GM23248 (cell line): ENCODE measurements at places on chromosomes 1 and 21.

GRCh38 chr1:27100335-27101053, 54.4 kb downstream of the SLC9A1 start:
- peak; percentile 31 for DNase-seq

GRCh38 chr1:209617047-209617673, 33.6 kb downstream of the CAMK1G start:
- no peak for DNase-seq

- DNase-seq: no peak
These were observed 3.7 kb downstream of the OPRD1 start for GRCh38 chr1:28815533-28816185.

- no peak for DNase-seq
These were observed 10.5 kb upstream of the CNTN2 start for GRCh38 chr1:205032508-205032907.

GRCh38 chr1:93617670-93618499, 63.8 kb downstream of the BCAR3 start:
- DNase-seq: no peak

DNA sequence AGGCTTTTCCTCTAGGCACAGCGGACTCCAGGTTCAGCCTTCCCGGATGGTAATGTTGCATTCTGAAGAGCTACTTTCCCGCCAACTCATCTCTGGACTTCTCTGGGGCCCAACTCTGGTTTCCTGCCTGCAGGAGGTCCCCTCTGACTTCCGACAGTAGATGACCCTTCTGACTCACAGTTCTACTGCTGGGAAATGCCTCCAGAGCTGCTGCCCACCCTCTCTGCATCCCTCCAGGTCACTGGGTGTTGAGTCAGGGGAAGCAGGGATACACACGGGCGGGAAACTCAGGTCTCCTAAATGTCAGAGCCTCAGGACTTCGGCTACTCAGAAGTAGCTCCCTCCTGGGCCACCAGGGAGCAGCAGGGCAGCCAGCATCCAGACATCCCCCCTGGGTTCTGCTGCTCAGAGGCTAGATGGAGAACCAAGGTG, 2.1 kb upstream of the KIF21B start:
- peak; percentile 52 for DNase-seq

GRCh38 chr21:36976228-36976861, 9.9 kb upstream of the HLCS start:
- no peak for DNase-seq

DNA sequence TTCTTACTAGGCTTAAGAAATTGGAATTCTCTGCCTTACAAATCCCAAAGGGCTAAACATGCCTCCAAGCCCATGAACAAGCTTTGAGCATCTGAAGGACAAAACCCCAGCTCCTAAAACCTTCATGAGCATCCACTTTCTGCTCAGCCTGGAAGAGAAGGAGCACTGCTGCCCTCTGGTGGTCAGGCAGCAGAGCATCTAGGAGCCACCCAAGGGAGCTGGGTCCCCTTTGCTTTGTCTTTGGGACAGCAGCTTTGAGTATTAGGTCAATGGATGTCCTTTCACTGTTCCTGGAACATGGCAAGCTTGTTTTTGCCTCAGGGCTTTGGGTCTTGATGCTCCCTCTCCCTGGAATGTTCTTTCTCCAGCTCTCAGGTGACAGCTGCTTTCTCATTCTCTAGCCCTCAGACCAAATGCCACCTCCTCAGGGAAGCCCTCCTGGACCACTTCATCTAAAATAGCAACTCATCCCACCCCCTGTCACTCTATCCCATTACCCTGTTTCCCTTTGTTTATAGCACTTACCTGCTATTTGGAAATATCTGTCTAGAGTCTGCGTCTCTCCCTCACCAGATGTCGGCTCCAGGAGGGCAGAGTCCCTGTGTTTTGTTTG, 25.7 kb downstream of the RAB7B start:
- DNase-seq: peak; percentile 83

DNA sequence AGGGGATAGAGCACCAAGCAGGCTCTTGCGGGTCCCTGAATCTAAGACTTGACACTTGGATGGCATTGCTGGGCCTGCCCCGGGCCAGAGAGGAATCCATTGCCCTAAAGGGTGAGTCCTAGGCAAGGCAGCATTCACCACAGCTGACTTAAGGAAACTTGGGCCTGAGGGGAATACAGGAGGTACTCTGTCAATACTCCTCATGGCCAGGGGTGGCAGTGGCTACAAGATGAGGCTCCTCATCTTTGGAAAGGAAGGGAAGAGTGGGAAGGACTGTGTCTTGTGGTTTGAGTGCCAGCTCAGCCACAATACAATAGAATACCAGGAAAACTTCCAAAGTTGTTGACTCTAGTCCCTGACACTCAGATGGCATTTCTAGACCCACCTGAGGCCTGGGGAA, 5.1 kb downstream of the KRTAP22-1 start:
- no peak for DNase-seq

DNA sequence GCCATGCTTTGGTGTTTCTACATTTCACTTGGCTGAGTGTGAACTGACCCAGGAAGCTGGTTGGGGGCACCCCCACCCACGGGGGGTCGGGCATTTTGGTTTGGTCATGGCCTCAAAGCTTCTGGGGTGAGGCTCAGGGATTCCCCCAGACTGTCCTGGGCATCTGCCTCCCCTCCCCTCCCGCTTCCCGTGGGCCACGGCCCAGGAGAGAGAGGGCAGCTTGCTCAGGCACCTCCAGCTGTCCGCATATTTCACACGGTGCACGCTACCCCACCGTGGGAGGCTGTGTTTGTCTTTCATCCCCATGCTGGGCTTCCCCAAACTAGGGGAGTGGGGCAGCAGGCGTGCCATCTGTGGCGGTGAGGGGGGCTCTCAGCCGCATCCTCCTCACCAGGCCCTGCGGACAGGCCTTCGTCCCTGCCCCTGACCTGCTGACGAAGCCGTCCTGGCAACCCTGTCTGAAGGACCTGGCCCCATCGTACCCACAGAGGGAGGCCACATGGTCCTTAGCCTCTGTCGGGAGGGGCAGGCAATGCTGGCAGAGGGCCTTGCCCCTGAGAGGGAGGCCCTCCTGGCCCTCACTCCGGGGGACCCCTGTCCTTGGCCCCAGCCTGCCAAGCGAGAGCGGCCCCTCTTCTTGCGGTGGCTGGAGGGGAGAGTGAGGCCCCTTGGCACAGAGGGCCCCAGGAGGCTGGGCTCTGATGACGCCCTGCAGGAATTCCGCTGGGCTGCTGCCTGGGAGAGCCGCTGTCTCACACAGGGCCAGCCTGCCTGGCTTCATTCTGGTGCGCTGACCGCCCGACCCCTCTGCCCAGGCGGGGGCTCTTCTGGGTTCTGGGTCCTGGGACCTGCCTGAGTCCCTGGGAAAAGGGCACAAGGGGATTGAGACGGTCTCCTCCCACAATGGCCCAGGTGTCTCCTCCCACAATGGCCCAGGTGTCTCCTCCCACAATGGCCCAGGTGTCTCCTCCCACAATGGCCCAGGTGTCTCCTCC, 22.1 kb downstream of the TP73 start:
- DNase-seq: peak; percentile 45

- peak; percentile 24 for DNase-seq
These were observed 51.5 kb upstream of the GCLM start for GRCh38 chr1:93960641-93961147.

- DNase-seq: peak; percentile 62
These were observed 2.1 kb downstream of the TEX38 start for GRCh38 chr1:46673749-46674182.

DNA sequence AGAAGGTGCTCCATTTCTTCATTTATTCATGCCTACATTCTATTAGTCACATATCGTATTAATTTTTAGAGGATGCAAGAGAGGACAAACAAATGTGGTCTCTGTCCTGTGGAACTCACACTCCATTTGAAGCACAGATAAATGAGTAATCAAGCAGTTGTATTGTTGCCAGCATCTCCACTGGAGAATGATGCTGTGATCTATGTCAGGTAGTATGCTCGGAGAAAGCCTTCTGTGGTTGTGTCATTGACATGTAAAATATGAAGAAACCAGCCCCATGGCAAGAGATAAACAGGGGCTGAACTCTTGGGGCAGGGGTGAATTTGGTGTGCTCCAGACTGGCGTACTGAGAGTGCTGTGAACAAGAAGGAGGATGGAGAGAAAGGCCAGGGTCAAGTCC, 101.2 kb downstream of the FASLG start:
- DNase-seq: no peak

DNA sequence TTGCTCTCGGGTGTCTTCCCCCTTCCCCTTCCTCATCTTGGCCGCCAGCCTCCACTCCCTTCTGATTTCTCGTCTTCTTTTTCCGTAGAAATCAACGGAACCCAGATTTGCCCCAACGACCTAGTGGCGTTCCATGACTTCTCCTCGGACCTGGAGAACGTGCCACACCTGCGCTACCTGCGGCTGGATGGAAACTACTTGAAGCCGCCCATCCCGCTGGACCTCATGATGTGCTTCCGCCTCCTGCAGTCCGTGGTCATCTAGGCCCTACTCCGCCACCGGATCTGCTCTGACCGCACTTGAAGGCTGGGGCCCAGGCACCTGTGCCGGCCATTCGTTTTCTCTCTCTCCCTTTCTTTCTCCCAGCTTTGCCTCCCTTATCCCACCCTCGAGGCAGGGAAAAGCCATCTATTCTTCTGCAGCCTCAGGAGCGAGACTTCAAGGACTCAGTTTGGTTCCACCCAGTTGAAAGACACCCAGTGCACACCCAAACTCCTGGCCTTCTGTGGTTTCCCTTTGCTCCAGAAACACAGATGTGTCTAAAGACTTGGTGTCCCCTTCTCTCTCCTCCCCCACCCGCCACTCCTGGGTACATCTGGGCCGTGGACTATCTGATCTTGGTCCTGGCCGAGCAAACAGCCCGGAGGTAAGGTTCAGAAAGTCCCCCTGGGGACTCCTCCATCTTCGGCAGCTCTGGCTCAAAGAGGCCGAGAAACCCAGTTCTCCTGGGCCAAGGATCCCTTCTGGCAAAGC, 7.2 kb upstream of the OPTC start:
- DNase-seq: peak; percentile 28

GRCh38 chr1:70426154-70427131, 15.4 kb downstream of the CTH start:
- no peak for DNase-seq

- DNase-seq: no peak
These were observed at the start of gene C1QB for GRCh38 chr1:22652881-22653316. TSS of gene C1QB (plus strand) at chr1:22653236. CDS start at chr1:22659463, 6,227 bp downstream.

GRCh38 chr1:223393275-223394214, at the start of gene CCDC185:
TSS of gene CCDC185 (plus strand) at chr1:223393415. CDS start at chr1:223393476, 61 bp downstream.
- DNase-seq: peak; percentile 54

GRCh38 chr1:241944300-241944699, 13.3 kb upstream of the BECN2 start:
- DNase-seq: no peak

DNA sequence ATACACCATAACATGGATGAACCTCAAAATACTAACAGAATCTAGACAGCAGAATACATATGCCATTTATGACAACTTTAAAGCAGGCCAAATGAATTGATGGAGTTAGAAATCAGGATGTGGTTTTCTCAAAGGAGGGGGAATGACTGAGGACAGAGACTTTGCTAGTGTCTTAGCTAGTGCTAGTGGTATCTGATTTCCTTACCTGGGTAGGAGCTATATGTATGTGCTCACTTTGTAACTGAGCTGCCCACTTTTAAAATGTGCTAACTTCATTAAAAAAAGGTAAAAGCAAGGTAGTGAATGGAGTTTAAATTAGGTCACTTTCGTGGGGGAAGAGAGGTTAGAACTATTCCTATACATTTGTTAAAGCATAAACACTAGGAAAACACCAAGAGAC, 2.6 kb downstream of the GTF2B start:
- no peak for DNase-seq

GRCh38 chr1:6256645-6257044, 4.3 kb downstream of the GPR153 start:
- DNase-seq: no peak

GRCh38 chr1:157771661-157772425, 5.1 kb downstream of the FCRL2 start:
- no peak for DNase-seq

DNA sequence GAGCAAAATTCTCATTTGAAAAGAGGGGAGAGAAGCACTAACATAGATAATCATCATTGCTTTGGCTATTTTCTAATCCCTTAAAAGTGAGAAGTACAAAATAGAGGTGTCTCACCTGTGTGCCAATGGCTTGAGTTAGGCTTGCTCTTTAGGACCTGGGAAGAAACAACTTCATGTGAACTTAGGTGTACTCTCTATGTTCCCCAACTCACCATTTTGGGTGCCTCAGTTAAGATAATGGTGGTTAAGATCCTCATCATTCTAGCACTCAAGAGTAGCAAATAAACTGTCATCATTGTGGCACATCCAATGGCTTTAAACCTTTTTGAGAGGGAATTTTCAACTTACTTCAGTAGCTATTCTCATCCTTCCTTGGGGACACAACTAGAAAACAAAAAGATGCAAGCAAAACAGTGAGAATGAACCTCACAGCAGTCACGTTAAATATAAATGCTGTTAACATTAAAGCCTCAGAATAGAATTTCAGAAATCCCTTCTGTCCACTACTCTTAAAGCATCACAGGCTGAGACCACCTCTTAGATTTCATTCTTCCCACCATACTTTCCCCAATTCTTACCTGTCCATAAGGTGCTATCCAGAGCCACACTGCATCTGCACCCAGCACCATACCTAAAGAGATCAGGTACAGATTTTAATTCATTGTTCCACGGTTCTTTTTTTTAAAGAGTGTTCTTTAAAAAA, 1.2 kb downstream of the GAS5 start:
- peak; percentile 34 for DNase-seq

DNA sequence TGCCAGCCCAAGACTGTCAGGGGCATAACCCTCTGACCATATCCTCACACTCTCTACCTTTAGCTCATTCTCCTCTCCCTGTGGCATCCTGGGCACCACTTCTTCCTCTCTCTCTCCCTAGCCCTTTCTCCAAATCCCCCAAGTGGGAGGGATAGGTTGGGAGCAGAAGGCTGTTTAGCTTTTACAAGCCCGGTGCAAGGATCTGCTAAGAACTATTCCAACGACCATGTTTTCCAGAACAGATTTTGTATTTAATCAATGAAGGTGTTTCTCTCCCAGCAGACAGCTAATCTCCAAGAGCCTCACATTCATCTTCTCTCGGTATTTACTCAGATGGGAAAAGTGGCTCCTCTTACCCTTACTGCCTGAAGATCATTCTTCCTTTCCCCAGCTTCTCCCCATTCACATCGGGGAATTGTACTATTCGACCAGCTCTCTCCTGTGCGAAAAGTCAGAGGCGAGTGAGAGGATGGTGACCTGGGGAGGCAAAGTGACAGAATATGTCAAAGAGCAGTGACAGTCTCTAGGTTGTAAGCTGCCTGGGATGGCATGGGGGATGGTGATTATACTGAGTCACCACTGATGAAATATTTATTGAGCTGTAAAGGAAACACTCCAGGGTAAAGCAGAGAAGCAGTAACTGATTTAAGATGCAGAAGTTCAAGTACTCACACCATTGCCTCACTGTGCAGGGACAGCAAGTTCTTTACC, 47.0 kb upstream of the RBM15 start:
- peak; percentile 81 for DNase-seq
